ENCODE measurements at places on chromosomes 13 and 19.

DNA sequence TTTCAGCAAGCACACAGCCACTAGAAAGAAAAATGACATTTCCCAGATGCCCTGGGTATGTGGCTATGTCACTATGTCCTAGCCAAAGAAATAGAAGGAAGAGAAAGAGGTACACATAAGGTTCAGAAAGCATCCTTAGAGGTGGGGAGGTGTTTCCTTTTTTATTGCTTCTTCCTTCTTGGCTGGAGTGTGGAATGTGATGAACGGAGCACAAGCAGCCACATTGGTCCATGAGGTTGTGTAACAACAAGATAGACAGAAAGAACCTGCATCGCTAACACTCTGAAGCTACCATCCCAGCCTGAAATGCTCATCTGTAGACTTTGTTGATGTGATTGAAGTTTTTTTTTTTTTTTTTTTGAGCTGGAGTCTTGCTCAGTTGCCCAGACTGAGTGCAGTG lies 6.7 kb downstream of the SLC25A23 start:
- no peak for DNase-seq

DNA sequence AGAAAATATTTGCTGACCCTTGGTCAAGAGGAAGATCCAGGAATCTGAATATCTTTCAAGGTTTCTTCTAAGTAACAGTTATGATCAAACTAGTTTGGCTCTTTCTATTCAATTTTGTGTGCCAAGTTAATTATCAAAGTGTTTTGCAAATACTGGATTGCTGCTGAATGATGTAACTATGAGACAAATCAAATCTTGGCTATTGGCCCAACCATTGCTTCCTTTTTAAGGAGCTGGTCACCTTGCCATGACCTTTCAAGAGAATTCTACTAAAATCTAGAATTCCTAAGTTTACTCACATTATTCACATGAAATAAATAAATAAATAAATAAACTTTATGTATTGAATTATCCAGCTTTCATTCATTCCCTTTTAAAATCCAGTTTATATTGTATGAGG lies 371.8 kb downstream of the SLITRK6 start:
- DNase-seq: no peak

DNA sequence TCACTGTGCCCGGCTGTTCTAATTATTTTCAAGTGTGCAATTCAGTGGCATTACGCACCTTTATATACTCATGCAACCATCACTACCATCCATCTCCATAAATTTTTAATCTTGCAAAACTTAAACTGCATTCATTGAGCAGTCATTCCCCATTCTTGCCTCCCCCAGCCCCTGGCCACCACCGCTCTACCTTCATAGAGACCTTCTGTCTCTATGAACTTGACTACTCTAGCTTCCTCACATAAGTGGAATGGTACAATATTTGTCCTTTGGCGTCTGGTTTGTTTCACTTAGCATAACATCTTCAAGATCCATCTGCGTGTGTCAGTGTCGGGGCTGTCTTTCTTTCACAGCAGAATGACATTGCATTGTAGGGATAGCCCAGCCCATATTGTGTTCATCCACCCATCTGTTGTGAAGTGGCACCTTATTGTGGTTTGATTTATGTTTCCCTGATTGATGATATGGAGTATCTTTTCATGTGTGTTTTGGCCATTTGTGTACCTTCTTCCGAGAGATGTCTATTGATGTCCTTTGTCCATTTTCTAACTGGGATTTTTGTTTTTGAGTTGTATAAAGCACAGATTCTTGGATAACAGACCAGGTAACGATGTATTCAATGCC lies 64.8 kb upstream of the FLT1 start:
- DNase-seq: no peak

- DNase-seq: no peak
Observed at GRCh38 chr13:73201626-73202025, 142.8 kb downstream of the KLF5 start.

- DNase-seq: no peak
Observed at GRCh38 chr19:390386-391206, 18.4 kb downstream of the C2CD4C start.

- DNase-seq: no peak
Observed at GRCh38 chr19:40601134-40601974, at the start of gene LTBP4. Gene LTBP4 (plus strand): TSS chr19:40601369. CDS start chr19:40601388, 19 bp downstream.

GRCh38 chr13:97188207-97188606 lies 33.9 kb upstream of the MBNL2 start:
- no peak for DNase-seq

DNA sequence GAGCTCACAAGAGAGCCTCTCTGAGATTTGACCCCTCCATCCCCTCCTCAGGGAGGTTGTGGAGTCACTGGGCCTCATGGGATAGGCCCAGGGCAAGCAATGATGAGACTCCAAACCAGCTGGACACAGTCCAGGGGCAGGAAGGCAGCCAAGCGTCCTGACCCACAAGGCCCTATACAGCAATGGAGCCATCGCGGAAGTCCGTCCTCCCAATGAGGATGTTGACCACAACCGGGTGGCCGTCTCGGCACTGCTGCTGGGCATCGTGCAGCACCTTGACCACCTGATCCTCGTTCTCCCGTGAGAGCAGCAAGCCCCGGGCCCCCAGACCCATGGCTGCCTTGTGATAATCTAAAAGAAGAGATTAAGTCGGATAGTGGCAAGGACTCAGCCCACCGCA lies 7.9 kb downstream of the SYDE1 start:
- DNase-seq: no peak

GRCh38 chr19:19737559-19738332 lies 4.8 kb upstream of the ZNF14 start:
- DNase-seq: no peak

GRCh38 chr19:34475026-34475974 lies 6.3 kb upstream of the WTIP start:
- no peak for DNase-seq

DNA sequence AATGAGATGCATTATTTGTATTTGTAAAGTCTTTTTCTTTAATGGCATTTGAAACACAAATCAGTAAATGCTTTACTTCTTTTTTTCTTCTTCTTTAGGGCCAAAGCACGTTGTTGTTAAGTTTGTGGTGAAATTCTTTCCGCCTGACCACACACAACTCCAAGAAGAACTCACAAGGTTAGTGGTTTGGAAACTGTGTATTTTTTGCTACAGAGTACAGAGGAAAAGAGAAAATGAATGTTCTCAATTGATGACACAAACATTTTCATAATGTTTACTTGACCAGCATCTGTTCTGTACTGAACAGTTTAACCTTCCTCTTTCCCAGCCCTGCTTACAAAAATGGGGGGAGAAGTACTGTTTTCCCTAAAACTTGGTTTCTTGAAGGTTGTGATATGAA lies 190.9 kb upstream of the RNF113B start:
- DNase-seq: no peak
